ENCODE measurements at places on chromosomes 12 and 14.

GRCh38 chr12:103865151-103865730 is 24.2 kb upstream of the NT5DC3 start:
- DNase-seq, result no peak

- no peak for DNase-seq
These were observed 58.7 kb downstream of the GNS start for GRCh38 chr12:64700532-64700931.

DNA sequence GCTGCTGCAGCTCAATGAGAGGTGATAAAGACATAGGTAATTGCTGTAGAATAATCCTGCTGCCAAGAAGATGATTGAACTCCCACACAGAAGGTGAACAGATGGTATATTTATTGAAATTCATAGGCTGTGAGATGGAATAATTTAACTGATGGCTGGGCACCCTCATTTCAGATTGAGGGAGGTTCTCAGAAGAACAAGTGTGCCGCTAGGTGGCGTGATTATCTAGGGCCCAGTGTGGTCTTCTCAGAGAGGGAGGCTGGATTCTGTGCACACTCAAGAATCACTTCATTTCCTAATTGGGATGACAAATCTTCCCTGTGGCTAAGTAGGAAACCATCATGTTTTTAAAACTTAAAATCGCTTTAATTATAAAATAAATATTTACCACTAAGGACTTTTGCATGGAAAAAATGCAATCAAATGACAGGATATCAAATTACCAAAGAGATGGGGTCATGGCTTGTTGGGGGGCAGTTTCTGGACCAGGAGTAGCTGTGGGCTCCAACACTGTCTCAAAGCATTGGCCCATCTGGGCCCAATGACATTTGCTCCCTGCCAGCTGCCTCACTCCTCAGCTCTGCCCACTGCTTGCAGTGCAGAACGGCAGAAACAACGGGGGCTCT is 132.3 kb downstream of the SNAPC1 start:
- peak; percentile 74 for DNase-seq

- DNase-seq, result no peak
These were observed 5.6 kb upstream of the NPAS3 start for GRCh38 chr14:32932914-32933628.

GRCh38 chr14:101253948-101254347 is 307.3 kb upstream of the DIO3 start:
- DNase-seq, result no peak
